ENCODE measurements at places on chromosomes 13 and 19.

- no peak for DNase-seq
Observed at GRCh38 chr13:67238277-67238859, 8.2 kb upstream of the PCDH9 start.

- no peak for DNase-seq
Observed at GRCh38 chr13:37361608-37362007, 237.0 kb downstream of the POSTN start.

GRCh38 chr19:19501798-19502197, 13.6 kb downstream of the TSSK6 start:
- DNase-seq: no peak

DNA sequence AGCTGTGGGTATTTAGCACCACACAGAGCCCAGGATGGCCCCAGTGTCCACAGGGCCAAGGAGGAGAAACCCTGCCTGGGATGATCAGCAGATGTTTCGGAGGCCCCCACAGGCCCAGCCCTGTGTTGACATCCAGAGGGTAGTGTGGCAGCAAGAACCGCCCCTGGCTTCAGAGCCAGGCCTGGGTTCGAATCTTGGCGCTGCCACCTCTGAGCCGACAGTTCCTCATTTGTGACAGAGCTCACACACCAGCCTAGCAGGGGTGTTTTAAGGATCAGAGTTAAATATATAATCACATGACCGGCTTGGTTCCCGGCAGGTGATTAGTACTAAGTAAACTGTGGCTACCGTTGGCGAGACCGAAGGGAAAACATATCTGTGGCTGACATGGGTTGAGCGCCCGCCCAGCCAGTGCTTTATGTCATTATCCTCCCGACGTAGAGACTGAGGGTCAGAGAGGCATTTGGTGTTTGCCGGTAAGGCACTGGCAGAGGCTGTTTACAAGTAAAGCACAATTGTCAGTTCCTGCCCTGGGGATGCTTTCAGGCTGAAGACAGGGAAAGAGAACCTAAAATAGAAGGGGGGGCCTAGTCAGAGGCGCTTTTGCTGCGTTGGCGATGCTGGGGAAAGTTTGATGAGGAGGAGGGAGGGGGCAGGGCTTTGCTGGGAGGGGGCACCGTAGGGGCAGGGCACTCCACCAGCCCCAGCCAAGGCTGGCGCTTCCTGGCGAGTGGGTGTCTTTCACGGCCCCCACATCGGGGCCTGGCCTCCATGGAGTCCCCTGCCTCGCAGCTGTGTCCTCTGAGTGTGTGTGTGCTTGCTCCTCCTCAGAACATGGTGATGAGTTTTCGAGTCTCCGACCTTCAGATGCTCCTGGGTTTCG, 4.8 kb downstream of the PIAS4 start:
- no peak for DNase-seq

DNA sequence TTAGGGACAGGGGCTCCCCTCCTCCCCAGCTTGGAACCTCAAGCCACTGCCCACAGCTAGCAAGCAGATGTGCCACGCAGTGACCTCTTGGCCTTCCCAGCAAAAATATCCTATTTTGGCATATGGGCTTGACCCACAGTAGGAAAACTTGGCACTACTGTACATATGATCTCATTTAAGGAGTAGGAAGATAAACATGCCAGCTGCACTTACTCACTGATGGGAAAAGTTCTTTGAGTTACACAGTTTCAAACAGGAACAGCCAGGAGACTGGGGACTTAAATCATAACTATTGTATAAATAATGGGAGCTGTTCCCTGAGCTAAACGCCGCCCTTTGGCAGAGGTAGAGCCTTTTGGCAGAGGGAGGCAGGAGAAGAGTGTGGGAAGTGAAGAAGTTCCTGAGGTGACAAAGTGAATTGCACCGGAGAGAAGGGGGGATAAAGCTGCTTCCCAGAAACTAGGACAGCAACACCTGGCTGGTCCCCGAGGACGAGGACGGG, 6.1 kb downstream of the SACS start:
- no peak for DNase-seq

GRCh38 chr19:15779756-15780476, 7.5 kb upstream of the OR10H5 start:
- no peak for DNase-seq

GRCh38 chr19:10433131-10433536, 12.8 kb downstream of the PDE4A start:
- DNase-seq: no peak

- DNase-seq: no peak
Observed at GRCh38 chr13:39577838-39578491, 25.0 kb downstream of the LHFPL6 start.

- no peak for DNase-seq
Observed at GRCh38 chr13:24746618-24747247, 17.2 kb upstream of the RNF17 start.

- no peak for DNase-seq
Observed at GRCh38 chr13:108877300-108877699, 247.9 kb downstream of the MYO16 start.

DNA sequence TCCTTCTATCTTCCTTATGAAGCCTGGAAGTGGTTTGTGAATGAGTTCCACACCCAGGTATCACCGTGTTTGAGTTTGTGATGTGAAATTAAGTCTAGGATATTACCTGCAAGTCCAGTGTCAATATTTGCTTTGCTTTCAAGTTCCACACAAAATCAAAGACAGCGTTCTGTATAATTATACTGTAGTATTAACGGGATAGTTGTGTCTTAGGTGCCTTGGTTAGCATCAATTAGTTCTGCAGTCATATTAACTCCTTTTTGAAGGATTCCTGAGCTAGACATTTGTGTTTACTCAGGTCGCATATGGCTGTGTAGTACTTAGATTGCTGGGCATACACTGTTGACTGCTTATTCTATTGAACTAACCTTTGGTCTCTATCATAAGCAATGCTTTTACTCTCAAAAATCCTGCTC, 54.4 kb downstream of the ERCC5 start:
- no peak for DNase-seq

GRCh38 chr13:98466634-98467236, 110.2 kb downstream of the STK24 start:
- peak; percentile 16 for DNase-seq

DNA sequence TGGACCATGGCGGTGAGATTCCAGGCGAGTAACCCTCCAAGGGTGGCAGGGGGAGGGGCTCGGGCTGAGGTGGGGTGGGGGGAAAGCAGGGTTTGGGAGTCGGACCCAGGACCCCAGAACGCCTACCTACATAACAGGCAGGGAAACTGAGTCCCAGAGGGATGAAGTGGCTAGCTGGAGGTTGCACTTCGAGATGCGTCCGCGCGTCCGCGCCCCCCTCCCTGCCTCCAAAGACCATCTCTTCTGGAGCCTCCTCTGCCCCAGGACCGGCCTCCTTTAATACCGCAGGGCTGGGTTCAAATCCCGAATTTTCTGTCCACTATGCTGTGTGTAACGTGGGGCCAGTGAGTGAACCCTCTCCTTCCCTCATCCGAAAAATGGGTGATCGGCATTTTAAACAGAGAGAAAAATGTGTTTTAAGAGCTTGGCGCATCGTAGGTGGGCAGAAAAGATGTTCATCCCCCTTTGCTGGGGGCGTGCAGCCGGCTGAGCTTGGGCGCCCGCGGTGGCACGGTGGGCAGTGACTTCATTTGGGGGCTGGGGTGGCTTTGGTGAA, 13.8 kb downstream of the TJP3 start:
- no peak for DNase-seq

- no peak for DNase-seq
Observed at GRCh38 chr13:48251611-48252081, 18.6 kb downstream of the ITM2B start.

DNA sequence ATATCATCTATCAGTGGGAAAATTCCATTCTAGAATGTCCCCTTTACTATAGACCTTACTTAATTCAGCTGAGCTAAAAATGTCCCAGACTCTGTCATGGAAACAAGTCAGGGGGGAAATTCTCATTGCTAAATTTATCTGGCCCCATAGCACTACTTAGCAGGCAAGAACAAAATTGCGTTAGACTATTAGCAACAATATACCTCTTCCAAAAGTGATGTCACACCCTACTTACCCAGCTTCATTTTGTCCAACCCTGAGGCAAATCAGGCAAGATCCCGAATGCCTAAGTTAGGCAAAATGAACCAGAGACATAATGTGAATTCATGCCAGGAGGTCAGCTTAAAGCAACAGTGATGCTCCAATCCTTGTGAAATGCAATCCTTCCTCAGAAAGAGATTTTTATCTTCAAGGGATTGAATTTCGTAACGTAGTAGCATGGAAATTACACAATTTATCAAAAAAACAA, 93.7 kb downstream of the FRY start:
- no peak for DNase-seq

GRCh38 chr13:113936166-113936965, 37.5 kb downstream of the C13orf46 start:
- DNase-seq: no peak

DNA sequence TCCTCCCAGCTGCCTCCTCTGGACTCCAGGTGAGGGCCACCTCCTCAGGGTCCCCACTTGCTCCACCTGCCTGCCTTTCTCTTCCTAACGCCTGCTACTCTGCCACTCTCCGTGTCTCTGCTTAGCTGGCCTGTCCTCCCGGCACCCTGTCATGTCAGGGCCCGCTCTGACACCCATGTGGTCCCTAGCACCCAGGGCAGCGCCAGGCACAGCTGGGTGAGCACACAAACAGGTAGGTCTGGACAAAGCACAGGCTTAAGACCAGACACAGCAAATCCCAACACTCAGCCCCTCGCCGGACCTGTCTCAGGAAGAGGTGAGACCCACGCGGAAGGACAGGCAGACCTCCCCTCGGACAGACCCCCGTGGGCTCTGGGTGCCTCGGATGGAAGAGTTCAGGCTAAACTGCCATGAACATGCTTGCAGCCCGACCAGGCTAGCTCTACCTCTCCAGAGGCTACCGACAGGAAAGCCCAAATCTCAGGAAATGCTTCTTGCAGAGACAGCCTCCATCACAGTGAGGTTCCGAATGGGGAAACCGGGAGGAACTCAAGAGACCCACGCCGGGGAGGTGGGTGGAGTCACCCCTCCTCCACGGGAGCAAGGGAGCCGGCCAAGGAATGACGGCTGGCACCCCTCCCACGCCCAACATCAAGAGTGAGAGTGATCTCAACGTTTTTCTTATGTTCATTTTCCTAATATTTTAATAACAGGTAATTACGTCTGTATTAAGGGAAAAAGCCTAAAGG, 12.5 kb downstream of the ZNF787 start:
- no peak for DNase-seq

DNA sequence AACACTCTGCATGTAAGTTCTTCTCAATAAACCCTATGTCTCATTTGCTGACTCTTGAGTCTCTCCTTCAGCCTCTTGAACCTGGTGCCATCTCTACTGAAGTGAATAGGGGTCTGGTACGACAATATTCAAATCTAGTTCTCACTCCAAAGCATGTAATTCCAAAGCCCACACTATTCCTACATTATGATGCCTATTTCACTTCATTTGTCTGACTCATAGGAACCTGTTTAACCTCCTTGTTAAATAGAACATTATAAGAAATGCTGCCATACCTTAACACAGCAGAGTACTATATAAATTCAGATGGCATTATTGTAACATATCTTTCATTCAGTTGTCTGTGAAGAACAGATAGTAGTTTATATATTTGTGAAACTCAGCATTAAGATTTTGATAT, 67.1 kb downstream of the STARD13 start:
- no peak for DNase-seq

GRCh38 chr19:38451036-38451435, 17.5 kb downstream of the RYR1 start:
- no peak for DNase-seq

- no peak for DNase-seq
Observed at GRCh38 chr13:53501387-53501786, 472.8 kb downstream of the OLFM4 start.

DNA sequence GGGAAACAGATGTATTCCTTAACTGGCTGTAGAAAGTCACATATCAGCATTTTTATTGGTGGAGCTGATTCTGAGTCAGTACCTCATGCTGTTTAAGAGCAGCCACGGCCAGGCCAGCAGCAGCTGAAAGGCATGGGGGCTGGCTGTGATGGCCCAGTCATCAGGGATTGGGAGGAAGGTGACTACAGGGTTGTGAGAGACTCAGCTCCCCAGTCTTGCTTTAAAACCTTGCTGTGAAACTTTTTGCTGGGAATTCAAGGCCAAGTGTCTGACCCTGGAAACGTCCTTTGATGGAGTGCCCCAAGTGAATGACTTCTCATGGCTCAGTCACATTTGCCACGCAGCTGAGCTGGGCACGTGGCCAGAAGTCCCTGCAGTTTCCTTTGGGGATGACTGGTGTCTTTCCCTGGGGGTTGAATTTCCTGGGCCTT, 39.1 kb upstream of the RNF113B start:
- DNase-seq: no peak

GRCh38 chr19:33225458-33225926, at the start of gene SLC7A10:
TSS of gene SLC7A10 (minus strand) at chr19:33225850. CDS start at chr19:33225703, 147 bp downstream.
- no peak for DNase-seq

DNA sequence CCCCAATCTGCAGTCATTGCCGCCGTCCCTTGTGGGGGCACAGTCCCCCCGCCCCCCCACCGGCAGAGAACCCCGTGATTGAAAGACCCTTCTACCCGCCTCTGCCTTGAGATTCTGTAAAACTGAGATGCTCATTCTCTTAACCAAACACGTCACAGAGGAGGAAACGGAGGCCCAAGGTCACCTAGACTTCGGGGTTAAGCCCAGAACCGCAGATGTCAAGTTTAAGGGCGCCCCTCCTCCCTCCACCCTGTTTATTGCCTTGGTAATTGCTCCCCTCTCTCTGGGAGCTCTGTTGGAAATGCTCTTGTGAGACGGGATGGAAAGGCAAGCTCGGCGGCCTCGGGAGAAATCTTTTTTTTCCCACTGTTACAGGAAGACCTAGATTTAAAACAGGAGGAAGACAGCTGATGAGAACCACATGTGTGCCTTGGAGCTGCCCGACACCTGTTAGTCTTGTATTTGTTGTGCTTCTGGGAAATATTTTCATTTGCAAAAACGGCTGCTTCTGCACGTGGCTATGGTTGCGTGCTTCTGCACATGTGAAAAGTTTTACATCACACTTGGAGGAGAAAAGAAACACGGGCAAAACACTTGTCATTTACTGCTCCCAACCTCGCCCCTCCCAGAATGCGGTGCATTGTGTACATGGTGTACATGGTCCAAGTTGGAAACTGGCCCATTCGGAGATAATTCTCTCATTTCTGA, 1.1 kb upstream of the MED26 start:
- DNase-seq: peak; percentile 61

DNA sequence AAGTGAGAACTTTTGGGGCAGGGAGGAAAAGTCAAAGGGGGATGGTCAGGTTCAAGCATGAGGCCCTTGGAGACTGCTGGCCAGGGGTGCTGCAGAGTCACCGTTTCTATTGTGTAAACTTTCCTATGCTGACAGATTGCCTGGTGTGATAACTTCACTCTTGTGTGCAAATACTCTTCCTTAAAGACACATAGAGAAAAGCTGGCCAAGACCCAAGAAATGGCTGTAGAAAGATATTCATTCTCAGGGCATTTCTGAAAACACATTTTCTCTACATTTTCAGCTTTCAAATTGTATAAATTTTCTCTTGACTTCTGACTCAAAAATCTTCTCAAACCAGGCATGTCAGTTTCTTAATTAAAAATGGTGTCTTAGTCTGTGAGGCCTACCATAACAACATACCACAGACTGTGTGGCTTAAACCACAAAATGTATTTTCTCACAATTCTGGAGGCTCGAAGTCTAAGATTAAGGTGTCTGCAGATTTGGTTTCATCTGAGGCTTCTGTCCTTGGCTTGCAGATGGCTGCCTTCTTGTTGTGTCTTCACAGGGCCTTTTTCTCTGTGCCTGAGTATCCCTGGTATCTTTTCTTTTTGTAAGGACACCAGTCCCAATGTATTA, 304.5 kb downstream of the KCNRG start:
- DNase-seq: no peak
